ENCODE measurements at places on chromosomes 1 and 21.

GRCh38 chr1:79380078-79380477, 373.5 kb upstream of the ADGRL4 start:
- no peak for DNase-seq

DNA sequence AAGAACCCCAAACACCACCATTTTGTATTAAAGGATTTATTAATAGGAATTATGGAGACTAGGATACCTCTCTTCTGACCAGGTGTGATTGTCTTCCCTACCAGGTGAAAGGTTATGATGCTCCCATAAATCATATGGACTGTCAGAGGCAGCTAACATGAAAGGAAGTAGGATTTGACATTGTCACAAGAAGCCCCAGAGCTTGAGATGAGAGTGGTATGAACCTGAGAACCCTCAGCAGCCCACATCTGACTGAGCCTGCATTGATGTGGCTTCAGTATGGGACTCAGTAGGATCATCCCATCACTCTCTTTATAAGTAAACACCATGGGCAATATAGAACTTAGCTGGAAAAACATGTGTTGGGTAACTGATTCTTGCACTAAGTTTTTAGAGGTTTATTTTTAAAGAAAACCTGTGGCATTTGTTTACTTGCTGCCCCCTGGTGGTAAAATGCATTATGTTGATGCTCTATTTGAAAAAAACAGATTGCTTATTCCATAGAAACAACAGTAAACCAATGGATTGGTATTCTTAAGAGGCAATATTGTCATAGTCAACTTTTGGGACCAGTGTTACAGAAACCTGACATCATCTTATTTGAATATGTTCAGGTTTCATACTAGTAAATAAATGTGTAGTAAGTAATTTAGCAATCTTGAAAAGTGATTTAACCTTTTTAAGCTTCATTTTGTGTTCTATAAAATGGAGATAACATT, 16.6 kb upstream of the CACYBP start:
- DNase-seq: peak; percentile 21

DNA sequence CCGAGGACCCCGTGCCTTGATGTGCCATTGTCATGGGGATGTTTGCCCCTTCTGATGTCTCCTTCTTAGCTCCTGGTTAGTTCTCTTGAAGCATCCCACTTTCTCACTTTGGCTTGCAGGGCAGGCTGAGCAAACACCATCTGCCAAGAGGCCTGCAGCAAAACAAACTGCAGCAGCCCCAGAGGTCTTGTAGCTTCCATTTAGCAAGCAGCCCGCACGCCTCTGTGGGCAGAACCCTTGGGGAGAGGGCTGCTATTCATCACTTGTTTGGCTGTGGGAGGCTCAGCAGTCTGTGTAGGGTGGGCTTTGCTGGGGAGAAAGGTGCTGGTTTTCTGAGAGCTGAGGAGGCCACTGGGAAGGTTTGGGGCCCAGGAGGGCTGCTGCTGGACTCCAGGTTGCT, 56.7 kb downstream of the KCNC4 start:
- DNase-seq: no peak

DNA sequence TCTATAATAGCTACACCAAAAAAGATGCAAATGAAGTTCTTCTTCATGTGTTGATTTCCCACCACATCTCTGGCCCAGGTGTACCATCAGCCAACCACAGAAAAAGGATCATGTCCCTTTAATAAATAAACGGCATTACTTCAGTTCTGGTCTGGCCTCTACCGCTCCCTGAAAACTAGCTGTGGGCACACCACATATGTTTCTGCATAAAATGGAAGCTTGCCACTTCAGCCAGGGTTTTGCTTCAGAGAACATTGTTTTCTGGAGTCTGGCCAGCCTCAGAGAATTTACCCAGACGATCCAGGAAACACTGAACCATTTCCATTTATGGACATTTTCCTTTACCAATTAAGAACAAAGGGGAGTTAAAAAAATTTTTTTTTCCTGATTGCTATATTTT, 5.8 kb upstream of the LAMC2 start:
- peak; percentile 97 for DNase-seq

DNA sequence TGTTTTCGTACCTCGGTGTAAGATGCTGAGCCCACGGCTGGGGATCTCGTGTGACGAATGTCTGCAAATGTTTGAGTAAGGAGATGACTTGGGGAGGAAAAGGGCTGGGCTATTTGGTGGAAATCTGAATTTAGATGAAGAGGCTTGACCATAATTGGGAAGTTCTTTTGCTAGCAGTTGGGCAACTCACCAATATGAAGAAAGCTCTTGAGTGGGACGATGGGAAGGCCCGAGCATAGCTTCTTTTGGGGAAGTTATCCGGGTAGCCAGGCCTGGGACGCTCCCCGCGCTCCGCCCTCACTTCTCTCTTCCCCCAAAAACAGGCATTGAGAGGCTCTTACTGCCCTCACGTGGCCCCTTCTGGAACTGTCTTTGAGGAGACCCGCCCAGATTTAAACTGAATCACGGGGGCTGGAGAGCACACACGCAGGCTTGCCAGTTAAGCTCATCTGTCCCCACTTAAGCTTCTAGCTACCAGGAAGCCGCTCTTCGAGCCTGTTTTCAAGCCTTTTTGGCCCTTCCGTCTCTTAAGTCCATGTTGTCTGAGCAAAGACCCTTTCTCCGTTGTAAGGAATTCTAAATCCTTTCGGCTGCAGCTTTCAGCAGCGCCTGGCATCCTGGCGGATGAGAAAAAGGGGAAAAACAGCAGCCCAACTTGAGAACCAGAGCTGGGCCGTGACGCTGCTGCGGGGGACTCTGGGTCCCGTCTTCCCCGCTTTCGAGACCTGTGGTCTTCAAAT, 93.1 kb downstream of the NID1 start:
- peak; percentile 95 for DNase-seq

DNA sequence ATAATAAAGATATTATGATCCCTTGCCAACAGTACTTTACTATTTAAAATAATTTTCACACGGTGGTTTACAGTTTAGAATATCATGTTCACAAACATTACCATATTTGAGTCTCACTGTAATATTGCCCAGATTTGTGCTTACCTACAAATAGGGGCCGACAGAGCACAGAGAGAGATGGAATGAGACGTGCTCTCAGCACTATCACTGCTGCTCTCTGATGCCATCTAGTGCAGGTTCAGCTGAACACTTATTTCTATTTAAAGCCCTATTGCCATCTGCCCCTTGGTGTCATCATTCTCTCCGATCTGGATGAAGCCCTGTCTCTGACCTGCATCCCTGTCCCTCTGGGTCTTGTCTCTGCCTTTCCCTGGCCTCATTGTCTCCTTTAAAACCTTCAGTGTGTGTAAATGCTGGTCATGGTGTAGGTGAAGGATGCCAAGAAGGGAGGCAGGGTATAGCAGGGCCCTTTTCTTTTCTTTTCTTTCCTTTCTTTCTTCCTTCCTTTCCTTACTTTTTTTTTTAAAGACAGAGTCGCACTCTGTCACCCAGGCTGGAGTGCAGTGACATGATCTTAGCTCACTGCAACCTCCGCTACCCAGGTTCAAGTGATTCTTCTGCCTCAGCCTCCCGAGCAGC, 6.9 kb upstream of the GPATCH4 start:
- peak; percentile 85 for DNase-seq

GRCh38 chr1:2288311-2288710, 60.2 kb downstream of the SKI start:
- no peak for DNase-seq

- DNase-seq: no peak
Measured at GRCh38 chr1:185077374-185077773, 32.0 kb downstream of the RNF2 start.

- no peak for DNase-seq
Measured at GRCh38 chr1:190942475-190942874, 464.8 kb upstream of the BRINP3 start.

DNA sequence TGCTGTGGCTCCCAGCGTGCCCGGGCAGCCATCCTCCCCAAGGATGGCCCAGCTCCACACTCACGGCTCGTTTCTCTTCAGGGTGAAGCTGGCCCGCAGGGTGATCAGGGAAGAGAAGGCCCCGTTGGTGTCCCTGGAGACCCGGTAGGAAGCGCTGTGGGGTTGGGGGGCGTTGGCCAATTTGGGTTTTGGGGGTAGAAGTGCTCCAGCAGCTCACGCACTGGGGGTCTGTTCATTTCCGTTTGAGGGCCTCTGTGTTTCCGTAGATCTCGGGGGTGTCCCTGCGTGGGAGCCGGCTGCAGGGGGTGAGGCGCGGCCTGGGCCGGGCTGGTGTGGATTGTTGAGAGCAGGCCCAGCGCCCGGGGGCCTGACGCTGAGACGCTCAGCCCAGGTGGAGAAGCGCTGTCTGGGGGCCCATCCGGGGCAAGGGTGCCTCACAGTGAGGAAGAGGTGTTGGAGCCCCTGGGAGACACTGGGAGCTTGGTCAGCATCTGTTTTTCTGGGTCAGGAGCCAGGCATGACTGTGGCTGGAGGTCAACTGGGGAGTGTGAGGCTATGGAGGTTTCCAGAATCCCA, 12.6 kb downstream of the COL6A1 start:
- DNase-seq: no peak

- DNase-seq: no peak
Measured at GRCh38 chr1:219563568-219563967, 49.3 kb downstream of the ZC3H11B start.

- DNase-seq: peak; percentile 38
Measured at GRCh38 chr1:170967042-170967910, 31.9 kb downstream of the MROH9 start.

- DNase-seq: no peak
Measured at GRCh38 chr21:26751305-26751704, 93.9 kb downstream of the ADAMTS1 start.

GRCh38 chr1:241186716-241187115, 170.3 kb downstream of the RGS7 start:
- DNase-seq: no peak

- no peak for DNase-seq
Measured at GRCh38 chr1:25472471-25472870, 41.8 kb downstream of the MACO1 start.

- no peak for DNase-seq
Measured at GRCh38 chr1:61301824-61302657, 219.7 kb downstream of the NFIA start.

GRCh38 chr21:26814386-26814785, 30.8 kb downstream of the ADAMTS1 start:
- no peak for DNase-seq

DNA sequence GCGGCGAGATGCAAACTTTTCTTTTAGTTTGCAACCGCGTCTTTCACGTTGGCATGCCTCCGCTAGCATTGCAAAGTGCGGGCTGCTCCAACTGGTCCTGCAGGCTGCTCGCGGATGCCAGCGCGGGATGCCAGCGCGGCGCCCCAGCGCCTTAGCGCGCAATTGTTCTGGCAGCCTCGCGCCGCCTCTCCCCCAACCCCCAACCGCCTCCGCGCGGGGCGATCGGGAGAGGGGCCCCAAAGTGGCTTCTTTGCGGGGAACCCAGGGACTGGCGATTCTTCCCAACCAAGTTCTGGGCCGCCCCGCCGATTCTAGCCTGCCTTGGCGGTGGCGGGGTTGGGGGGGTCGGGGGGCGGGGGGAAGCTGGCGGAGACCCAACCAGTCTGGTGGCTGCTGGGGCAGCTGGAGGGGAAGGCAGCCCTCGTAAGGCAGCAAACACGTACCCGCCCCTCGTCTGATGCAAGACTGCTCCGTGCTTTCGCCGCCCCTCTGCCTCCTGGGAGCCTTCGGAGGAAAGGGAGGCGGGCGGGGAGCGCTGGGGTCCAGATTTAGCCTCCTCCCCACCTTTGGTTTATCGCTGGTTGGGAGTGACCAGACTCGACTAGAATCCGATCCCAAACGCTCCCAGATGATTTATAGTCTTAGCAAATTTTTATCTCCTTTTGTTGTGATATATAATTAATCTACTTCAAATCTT, 756 bp downstream of the PHGDH start:
- DNase-seq: peak; percentile 91

DNA sequence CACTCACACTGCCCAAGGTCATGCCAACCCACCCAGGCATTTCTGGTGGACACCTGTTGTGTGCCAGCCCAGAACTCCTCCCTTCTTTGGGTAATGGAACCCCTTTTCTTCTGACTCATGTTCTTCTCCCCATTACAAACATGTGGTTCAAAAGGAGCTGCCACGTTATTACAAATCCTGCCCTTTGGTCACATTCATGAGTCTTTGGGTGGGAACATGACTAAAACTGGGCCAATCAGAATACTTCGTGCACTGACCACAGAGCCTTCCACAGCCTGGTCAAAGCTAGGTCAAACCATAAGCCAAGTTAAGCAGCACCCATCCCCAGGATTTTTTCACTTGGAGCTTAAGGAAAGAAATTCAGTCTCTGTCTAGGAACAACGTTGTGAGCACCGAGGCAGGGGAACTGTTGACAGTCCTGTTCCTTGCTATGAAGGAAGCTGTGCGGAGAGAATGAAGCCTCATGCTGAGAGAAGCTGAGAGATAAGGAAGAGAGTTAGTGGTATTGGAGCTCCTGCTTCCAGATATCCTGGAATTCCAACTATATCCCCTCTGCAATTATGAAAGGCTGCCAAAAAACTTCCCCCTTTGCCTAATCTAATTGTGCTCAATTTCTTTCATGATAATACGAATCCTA, 46.8 kb upstream of the DIPK1A start:
- DNase-seq: no peak

- no peak for DNase-seq
Measured at GRCh38 chr21:39326607-39327307, 13.3 kb upstream of the BRWD1 start.

GRCh38 chr1:206037581-206037980, 13.9 kb upstream of the CTSE start:
- no peak for DNase-seq

GRCh38 chr21:29168891-29169315, 38.5 kb downstream of the MAP3K7CL start:
- DNase-seq: no peak

- no peak for DNase-seq
Measured at GRCh38 chr21:45330075-45330781, 42.5 kb upstream of the POFUT2 start.

DNA sequence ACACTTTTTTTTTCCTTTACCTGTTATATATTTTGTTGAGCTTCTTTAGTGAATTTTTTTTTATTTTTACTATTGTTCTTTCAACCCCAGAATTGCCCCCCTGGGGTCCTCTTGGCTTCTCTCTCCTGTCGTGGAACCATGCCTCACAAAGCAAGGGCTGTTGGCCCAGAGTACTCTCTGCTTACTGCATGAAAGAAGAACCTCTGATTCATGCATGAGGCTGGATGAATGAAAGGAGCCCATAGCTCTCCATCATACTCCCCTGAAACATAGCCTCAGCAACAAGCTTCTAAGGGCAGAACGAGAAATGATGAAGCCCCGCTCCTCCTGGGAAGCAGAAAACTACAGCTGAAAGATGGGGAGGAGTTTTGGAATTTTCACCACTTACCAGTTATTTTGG, 1441.0 kb downstream of the BRINP3 start:
- no peak for DNase-seq

DNA sequence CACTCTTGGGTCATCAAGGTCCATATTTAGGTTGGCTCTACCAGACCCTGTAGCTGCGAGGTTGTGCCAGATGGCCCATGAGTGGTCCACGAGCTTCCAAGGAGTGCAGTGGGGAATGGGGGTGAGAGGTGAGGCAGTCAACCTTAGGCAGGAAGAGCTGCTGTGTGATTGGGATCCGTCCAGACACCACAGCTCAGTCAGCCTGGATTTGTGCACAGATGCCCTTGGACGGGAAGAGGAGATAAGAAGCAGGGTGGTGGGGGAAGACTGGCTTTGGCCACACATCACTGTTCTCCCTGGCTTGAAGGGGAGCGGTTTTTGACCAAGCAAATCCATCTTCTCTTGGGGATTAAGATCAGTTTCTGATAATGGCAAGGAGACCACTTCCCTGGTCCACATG, 130.6 kb downstream of the IGSF21 start:
- peak; percentile 12 for DNase-seq

Data from NCI-H446 (cell line).